Stimulated activated effector memory CD8-positive, alpha-beta T cell treated with anti-CD3 and anti-CD28 coated beads, Interleukin-12 subunit alpha, Interleukin-12 subunit beta, amount 100 ng/mL, for 72 hours (primary cell): ENCODE measurements at places on chromosomes 1 and 21.

- DNase-seq, result no peak
Measured at GRCh38 chr1:6570100-6570499, 9.7 kb upstream of the ZBTB48 start.

GRCh38 chr1:41492341-41492848, 7.9 kb upstream of the EDN2 start:
- DNase-seq, result peak; percentile 64

GRCh38 chr1:216531263-216532239, 108.3 kb upstream of the USH2A start:
- no peak for DNase-seq

DNA sequence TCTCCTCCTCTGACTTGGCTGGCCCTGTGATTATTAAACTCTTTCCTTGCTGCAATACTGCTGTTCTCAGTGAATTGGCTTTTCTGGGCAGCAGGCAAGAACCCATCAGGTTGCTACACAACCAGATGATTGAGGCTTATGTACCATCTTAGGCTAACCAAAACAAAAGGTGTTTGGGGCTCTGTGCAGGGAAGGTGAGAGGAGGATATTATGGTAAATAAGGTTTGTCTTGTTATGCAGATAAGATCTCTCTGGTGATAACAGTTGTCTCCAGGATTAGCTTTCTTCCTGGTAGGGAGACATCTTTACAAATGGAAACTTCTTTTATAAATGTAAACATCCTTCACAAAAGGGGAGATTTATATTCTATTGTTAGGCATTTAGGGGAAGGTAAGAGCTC, 44.5 kb upstream of the GORAB start:
- DNase-seq, result no peak

GRCh38 chr1:180177931-180178330, 23.3 kb downstream of the QSOX1 start:
- no peak for DNase-seq

- no peak for DNase-seq
Measured at GRCh38 chr1:172356620-172357019, 63.9 kb upstream of the C1orf105 start.

- no peak for DNase-seq
Measured at GRCh38 chr1:52834798-52835197, 7.8 kb upstream of the ZYG11A start.

DNA sequence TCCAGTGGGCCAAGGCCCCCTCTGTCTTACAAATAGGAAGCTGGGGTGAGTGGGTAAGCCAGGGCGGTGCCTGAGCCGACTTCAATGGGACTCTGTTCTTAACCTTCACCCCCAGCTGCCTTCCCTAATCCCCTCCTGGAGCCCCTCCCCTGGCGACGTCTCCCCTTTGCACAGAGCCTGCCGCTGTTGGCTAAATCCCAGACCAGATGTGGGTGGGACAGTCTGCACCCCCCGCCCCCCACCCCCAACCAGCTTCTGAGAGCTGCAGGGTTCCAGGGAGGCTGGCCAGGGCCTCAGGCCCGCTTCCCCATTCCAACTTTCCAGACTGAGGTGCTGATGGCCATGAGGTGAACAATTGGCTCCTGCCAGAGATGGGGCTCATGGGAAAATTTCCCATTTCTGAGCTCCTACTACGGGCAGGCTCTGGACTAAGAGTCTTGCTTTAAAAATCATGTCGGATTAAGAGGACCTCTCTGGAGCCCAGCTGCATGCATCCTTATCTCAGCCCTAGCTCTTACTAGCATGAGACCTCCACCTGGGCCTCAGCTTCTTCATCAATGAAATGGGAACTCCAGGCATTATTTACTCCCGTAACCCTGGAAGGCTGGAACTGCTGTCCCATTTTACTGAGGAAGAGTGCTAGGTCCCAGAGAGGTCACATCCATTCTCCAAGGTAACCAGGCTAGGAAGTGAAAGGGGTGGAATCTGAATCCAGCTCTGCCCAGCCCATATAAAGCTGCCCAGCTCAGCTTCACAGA, 6.4 kb downstream of the COL8A2 start:
- DNase-seq, result no peak

DNA sequence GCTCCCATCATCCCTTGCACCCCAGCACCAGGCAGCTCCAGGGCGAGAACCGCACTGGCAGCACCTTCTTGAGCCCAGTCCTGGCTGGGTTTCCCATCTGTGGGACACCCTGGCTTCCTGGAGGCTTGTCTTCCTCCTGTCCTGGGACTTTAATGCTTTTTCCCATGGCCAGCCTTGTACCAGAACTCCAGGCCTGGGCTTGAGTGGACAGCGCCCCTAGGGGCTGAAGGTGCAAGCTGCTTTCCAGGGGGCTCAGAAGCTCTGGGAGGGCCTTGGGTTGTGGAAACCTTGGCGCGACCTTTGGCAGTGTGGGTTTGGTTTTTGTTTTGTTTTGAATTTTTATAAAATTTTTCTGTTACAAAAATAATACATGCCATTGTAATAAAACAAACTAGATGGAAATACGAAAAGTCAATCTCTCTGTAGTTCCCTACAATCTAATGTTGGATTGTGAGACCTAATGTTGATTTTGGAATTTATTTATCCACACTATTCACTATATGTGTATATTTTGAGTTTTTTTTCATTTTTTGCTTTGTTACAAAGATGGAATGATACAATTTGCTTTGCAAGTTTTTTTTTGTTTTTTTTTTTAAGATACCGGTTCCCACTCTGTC, 33.8 kb upstream of the RPL11 start:
- DNase-seq, result peak; percentile 40

DNA sequence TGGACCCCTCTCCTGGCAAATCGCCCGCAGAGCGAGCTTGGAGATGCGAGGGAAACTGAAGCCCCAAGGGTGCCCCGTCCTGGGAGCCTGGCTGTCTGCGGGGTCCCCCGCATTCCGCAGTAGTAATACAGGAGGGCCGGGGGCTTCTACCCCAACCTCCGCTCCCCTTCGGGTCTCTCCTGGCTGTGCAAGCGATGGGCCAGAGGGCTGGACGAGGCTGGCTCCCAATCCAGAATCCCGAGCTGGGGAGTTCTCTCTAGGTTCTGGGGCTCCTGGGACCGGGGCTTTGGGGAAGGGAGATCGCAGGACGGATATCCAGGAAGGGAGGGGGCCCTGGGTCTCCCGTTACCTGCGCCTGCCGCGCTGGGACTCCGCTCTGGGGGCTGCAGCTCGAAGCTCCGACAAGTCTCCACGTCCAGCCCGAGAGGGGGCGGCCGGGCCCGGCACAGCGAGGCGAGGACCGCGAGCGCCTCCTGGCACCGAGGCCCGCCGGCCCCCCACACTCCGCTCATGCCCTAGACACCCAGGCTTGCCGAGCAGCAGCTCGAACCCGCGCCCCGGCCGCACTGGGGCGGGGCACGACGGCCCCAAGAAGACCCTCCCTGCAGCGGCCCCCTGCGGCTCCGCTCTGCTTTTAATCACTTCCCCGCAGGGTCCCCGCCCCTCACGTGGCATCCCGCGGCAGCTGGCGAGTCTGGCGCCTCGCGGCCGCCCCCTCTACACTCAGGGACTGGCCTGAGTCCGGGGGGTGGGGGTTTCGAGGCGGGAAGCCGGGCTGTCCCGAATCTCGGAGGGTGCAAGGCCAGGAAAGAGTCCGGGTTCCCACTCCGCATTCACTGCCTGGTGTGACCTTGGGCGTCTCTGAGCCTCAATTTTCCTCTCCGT, at the start of gene SYT6:
TSS of gene SYT6 (minus strand) at position 609 of the 885 bp plus-strand sequence. CDS start at position 512, 97 bp downstream.
- DNase-seq, result no peak

DNA sequence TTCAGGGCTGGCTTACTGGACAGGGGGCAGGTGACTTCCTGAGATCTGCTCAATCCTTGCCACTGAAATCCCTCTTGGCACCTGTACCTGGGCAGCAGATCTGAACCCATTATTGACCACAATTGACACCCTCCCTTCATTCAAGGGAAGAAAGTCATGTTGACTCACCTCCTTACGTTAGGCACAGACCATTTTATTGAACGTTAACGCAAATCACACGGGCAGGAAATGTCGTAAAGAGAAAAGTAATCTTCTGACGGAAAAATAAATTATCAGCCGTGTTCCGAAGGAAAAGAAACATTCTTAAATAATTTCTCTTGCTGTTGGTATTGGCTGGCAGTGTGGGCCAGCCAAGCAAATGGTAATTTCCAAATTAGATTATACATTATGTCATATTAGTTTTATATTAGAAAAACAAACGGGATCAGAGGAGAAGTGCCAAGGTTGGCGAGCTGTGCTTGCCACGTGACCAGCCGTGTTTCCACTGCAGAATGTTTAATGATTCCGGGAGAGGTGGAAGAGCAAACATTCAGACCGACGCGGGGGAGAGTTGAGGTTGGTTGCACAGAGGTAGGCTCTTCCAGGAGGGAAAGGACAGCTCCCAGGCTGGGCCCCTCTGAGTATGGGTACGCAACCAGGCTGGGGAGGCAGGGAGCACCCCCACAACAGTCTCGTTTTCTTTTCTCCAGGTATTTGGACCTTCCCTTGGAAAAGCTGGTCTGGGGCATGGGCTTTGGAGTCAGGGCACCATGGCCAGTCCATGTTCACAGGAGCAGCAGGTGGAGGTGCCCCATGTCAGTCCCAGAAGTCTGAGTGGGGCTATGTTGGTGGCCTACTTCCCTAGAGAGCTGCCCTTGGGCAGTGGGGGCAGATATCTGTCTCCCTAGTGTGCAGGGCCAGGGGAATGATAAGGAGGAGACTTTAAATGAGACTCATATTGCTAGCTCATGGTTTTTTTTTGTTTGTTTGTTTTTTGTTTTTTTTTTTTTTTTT, 121.1 kb downstream of the FOXD2 start:
- no peak for DNase-seq

- DNase-seq, result no peak
Measured at GRCh38 chr1:66339944-66340343, 194.0 kb upstream of the SGIP1 start.

DNA sequence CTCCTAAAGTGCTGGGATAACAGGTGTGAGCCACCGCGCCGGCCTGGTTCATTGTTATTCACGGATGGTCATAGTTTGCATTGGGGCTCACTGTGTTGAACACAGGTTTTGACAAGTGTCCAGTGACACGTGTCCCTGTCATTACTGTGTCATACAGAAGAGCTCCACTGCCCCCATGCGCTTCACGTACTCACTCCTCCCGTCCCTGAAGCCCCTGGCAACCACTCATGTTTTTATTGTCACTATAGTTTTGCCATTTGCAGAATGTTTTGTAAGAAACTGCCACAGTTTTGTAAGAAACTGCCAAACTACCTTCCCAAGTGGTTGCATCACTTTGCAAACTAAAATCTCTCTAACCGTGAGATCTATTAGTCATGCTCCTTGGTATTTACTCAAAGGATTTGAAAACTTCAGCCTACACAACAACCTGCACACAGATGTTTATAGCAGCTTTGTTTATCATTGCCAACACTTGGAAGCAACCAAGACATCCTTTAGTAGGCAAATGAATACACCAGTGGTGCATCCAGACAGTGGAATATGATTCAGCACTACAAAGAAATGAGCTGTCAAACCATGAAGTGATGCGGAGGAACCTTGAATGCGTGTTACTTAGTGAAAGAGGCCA, 163.2 kb upstream of the COL6A1 start:
- DNase-seq, result peak; percentile 16

GRCh38 chr1:204409836-204410687, 1.6 kb downstream of the PPP1R15B start:
- DNase-seq, result peak; percentile 67

GRCh38 chr1:33319186-33319948, 1.5 kb downstream of the A3GALT2 start:
- DNase-seq, result no peak
